Cardiac muscle cell (in vitro differentiated cells and primary cell): ENCODE measurements at places on chromosomes 3 and 15. TPM values are rescaled to one million over a fixed set of nuclear protein-coding genes. Genes with fewer than 3 reads are reported as not detected.

DNA sequence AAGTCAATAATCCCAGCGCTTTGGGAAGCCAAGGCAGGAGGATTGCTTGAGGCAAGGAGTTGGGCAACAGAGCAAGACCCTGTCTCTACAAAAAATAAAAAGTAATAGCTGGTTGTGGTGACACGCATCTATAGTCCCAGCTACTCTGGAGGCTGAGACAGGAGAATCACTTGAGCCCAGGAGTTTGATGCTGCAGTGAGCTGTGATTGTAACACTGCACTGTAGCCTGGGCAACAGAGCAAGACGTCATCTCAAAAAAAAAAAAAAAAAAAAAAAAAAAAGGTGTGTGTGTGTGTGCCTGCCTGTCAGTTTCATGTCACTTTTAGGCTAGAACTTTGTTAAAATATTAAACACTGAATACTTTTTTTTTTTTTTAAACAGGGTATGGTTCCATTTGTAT lies 28.4 kb downstream of the DNAJC19 start:
- H3K4me3 ChIP-seq, result no peak overlapping the region
- peaks cover 77% of the 10 kb centered on the region for H3K36me3 ChIP-seq
- H3K27ac ChIP-seq, result no peak overlapping the region
- H3K4me1 ChIP-seq, result no peaks in the 10 kb centered on the region
- no peaks in the 10 kb centered on the region for H3K27me3 ChIP-seq

- H3K36me3 ChIP-seq, result no peaks in the 10 kb centered on the region
- no peak overlapping the region for H3K27ac ChIP-seq
- no peak for DNase-seq
- H3K4me1 ChIP-seq, result peaks cover 10% of the 10 kb centered on the region
- no peak overlapping the region for H3K4me3 ChIP-seq
Observed at GRCh38 chr3:54714035-54714434, 213.8 kb downstream of the LRTM1 start.

DNA sequence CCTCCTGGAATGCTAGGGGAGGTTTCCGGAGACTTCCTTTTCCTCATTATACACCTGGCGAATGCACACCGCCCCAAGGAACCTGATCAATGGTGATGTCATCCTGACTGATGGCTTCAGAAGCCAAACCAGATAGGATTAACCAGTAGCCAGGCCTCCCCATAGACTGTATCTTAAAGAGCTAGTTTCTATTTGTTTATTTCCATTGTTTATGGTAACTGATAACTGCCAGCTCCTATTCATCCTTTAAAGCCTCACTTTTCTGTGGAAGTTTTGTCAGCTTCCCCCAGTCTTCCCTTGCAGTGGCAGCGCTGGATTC lies at the start of gene MKRN2OS:
TSS of gene MKRN2OS (minus strand) at position 27 of the 319 bp plus-strand sequence. CDS start 35 bp downstream, outside the sequence.
- no peak within 1 kb of the TSS for H3K27ac ChIP-seq
- no peak for DNase-seq
- H3K36me3 ChIP-seq, result no peaks in the 10 kb centered on the region
- H3K4me3 ChIP-seq, result no peak within 1 kb of the TSS

DNA sequence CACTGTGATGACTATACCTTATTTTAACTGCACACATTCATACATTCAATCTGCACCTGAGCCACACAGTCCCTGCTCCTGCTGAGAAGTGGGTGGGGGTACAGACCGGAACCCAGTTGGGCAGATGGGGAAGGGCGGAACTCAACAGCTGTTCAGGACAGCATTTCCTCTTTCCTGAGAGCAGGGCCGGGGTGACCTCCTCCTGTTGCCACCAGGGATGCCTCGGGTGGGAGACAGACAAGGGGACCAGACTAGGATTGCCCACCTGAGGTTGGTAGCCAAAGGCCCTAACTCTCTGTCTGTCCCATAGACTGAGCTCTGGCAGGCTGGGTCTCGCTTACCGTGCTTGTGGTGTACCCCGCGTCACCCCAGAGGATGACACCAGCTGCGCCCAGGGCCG lies 3.9 kb downstream of the HYAL2 start:
- peaks cover 24% of the 10 kb centered on the region for H3K36me3 ChIP-seq
- peaks cover 21% of the 10 kb centered on the region for H3K4me1 ChIP-seq
- H3K4me3 ChIP-seq, result no peak overlapping the region
- no peaks in the 10 kb centered on the region for H3K27me3 ChIP-seq
- DNase-seq, result no peak
- no peak overlapping the region for H3K27ac ChIP-seq

DNA sequence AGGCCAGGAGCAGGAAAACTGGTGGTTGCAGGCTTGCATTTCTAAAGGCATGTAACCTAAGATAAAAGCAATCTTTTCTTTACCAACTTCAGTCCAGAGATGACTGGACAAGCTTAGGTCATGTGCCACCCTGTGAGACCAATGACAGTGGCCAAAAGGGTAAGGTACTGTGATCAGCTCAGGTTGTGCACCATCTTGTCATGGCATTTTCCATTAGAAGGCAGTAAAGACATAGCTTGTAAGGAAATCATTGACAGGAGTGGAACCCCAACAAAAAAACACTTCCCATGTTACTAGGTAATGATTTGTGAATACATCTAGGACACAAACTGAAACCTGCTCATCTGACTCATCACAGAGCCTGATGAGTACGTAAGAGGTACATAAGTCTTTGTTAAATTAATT lies 35.2 kb downstream of the SSR3 start:
- H3K4me3 ChIP-seq, result no peak overlapping the region
- no peak overlapping the region for H3K27ac ChIP-seq
- DNase-seq, result no peak
- no peaks in the 10 kb centered on the region for H3K36me3 ChIP-seq

DNA sequence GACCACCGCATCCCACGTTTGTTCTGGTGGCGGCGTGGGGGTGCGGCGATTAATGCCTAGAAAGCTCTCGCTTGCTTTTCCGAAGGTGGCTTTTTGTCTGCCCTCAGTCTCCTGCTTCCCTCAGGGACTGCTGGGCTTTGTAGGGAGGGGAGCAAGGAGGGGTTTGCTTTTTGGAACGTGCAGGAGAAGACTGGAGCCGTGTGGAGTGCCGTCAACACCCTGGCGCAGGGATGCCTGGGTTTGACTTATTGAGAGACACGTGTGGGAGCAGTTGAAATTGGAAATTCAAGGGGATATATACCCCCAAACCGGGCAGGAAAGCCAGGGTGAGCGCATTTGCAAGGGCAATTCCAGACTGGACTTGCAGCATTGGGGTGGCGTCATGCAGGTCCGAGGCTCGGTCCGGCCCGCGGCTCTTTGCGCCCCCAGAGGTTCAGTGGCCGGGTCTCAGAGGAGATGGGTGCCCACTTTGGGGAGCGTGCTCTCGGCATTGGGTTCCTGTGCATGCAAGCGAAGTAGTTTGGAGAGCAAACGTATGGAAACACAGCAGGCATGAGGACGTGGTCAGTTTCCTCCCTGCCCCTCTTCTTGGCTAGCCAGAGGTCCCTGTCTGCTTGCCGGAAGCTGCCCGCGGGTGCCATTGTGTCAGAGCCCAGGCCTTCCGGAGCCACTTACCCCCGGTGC lies 2.1 kb downstream of the EPHB1 start:
- H3K27me3 ChIP-seq, result peaks cover 91% of the 10 kb centered on the region
- peak overlapping the region; percentile 43 for H3K4me3 ChIP-seq
- H3K4me1 ChIP-seq, result no peaks in the 10 kb centered on the region
- H3K27ac ChIP-seq, result no peak overlapping the region
- DNase-seq, result no peak

Gene CYP1A2
- not detected in 2 replicates for polyA plus RNA-seq

Gene FSIP1
- polyA plus RNA-seq, result 0.15 and 1.2 TPM in 2 replicates

Gene ZNF80
- not detected in 2 replicates for polyA plus RNA-seq
